ENCODE measurements at places on chromosomes 5 and 9.

- no peak for DNase-seq
These were observed 2.3 kb downstream of the PLPP7 start for GRCh38 chr9:131291795-131292315.

DNA sequence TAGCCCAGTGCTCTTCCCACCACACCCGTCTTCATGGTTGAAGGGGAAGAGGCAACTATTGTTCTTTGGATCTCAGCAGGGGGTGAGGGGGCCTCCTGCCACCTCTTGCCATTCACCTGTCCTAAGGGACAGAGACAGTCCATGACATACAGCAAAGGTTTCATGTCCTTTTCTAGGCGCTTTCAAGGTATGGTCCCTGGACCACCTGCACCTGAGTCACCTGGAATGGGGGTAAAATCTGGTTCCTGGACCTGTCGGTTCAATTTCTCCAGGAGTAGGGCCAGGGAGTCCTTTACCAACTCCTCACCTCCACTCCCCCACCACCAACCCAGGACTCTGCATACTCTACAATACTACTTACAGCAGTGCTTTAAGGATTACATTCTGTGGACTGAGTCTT, 33.5 kb upstream of the SAP30L start:
- DNase-seq = no peak

DNA sequence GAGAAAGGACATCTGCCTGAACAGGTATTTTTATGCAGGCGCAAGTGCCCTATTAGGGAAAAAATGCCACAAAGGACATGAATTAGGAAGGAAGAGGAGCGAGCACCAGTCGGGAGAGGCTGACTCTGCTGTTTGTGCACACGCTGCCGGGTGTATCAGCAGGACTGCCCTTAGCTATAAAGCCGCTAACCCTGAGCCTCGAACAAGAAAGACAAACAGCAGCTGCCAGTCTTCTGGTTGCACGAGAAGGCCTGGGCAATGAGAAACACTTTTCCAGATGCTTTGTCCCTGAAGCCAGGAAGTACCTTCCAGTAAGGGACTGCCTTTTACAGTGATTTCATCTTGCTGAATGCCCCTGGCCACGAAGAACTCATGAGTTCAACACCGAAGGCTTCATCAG, 12.6 kb downstream of the QSOX2 start:
- no peak for DNase-seq

DNA sequence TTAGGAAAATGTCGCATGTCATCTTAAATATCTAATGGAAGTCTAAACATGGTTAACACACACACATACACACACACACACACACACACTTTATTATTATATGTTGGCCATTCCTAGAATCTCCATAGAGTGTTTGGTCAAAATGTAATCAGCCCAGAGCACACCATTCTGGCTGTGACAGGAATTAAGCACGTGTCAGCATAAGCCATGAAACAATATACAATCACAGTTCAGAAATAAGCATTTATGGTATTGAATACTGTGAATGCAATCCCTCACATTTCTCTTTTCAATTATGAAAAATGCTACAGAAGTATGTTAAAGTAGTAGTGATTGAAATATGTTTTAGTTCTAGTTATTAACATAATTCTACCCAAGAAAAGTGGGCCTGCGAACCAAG, 611.6 kb downstream of the PRELID2 start:
- no peak for DNase-seq

DNA sequence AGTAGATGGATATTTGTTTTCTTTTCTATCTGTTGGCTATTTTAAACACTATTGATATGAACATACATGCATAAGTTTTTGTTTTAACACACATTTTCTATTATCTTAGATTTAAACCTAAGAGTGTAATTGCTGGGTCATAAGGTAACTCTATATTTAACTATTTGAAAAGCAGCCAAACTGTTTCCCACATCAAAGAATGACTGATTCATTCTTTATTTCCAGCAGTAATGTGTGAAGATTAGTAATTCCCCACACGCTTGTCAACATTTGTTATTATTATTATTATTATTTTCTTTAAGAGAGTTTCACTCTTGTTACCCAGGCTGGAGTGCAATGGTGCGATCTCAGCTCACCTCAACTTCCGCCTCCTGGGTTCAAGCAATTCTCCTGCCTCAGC, 1495.8 kb downstream of the EFNA5 start:
- DNase-seq = peak; percentile 0

- no peak for DNase-seq
These were observed 97.4 kb downstream of the BNC2 start for GRCh38 chr9:16773116-16773515.

GRCh38 chr5:34505731-34506130, 150.4 kb upstream of the RAI14 start:
- DNase-seq = no peak

All from astrocyte (in vitro differentiated cells and primary cell).